ENCODE measurements at places on chromosomes 7 and 10.

DNA sequence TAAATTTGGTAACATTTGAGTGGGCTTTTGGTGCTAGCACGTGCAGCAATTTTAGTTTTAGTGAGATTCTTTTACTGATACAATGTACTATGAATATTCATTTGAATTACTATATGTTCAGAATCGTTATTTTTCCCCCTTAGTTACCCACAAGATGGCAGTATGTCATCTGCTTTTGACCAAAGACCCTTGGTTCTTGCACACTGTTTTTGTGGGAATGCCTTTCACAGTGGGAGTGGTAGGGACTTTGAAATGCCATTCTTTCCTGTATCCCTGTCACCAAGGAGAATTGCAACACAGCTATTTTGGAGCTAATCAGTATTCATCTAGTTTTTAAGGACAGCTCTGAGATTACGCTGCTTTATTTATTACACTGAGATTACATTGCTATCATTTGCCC lies 40.6 kb downstream of the SEC23IP start:
- DNase-seq: no peak

GRCh38 chr7:110775046-110775445 lies 315.9 kb upstream of the LRRN3 start:
- DNase-seq: no peak

- no peak for DNase-seq
Measured at GRCh38 chr10:122660696-122661095, 39.0 kb downstream of the C10orf120 start.

GRCh38 chr10:58813573-58813972 lies 300.9 kb downstream of the BICC1 start:
- no peak for DNase-seq

DNA sequence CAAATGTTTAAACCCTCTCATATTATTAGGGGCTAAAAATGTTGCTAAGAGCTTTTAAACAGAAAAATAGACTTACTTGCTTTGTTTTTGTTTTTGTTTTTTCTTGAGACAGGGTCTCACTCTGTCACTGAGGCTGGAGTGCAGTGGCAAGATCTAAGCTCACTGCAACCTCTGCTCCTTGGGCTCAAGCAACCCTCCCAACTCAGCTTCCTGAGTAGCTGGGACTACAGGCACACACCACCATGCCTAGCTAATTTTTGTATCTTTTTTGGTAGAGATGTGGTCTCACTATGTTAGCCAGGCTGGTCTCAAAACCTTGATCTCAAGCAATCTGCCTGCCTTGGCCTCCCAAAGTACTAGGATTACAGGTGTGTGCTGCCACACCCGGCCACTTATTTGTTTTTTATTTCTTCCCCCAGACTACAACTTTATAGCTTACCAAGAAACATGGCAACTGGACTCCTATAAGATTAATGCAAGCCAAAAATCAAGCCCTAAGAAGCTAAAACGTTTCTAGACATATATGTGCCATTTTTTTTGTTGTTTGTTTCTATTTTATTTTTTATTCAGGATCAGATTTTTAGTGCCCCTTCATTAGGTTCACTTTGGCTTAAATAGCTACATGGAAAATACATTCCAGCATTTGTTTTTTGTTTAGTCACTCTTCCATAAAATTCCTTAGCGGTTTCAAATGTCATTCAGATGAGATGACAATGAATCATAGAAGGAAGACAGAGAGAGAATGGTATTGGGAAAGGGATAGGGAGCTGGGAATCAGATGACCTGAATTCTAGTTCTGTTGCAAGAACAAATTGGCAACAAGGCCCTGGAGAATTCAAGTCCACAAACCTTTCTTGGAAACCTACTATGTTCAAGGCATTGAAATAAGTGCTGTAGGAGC lies 163.4 kb upstream of the MKLN1 start:
- no peak for DNase-seq

GRCh38 chr10:86952106-86952505 lies 5.3 kb downstream of the MMRN2 start:
- no peak for DNase-seq

- no peak for DNase-seq
Measured at GRCh38 chr7:2983586-2983985, 60.1 kb downstream of the CARD11 start.

GRCh38 chr10:78337646-78338391 lies 304.2 kb downstream of the RPS24 start:
- DNase-seq: no peak

GRCh38 chr10:101892782-101893391 lies 49.3 kb upstream of the KCNIP2 start:
- DNase-seq: no peak

- DNase-seq: no peak
Measured at GRCh38 chr10:17764142-17764541, 12.1 kb downstream of the TMEM236 start.

- no peak for DNase-seq
Measured at GRCh38 chr10:48973065-48973464, 33.4 kb upstream of the LRRC18 start.

GRCh38 chr7:25694211-25694610 lies 457.8 kb upstream of the NFE2L3 start:
- no peak for DNase-seq

DNA sequence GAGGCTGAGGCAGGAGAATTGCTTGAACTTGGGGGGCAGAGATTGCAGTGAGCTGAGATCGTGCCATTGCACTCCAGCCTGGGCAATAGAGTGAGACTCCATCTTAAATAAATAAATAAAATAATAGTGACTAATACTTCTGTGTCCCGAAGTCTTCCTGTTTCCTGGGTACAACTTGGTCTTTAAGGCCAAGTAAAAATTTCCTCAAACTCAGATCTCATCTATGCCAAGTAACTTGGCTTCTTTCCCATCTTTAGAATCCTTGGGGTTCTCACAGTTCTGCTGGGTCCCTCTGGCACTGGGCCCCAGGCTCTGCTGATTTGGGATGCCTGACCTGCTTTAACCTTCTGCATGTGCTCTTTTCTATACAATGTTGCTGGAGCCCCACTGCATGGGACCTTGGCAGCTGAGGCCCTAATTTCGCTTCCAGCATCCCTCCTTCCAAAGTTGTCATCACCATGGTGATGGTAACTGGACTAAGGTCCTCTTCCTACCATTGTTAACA lies 22.7 kb upstream of the AKR1B10 start:
- DNase-seq: no peak

DNA sequence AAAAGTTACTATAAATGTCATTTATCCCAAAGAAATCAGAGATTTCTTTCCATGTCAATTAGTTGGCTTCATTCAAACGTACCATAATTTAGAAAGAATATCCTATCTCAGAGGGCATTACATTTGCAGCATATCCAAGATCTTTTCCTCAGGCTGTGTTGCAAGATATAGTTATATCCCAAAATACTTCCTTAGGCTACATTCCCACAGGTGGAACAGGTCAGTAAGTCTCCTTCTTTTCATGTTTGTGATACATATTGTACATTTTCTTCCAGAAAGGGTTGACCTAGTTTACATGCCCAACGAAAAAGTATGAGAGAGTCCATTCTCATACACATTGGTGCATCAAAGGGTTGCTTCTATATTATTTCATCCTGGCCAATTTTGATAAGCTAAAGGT lies 26.9 kb upstream of the VWA2 start:
- no peak for DNase-seq

- no peak for DNase-seq
Measured at GRCh38 chr10:112904000-112904399, 46.0 kb upstream of the TCF7L2 start.

GRCh38 chr7:1919539-1920265 lies 249.6 kb downstream of the ELFN1 start:
- DNase-seq: no peak

DNA sequence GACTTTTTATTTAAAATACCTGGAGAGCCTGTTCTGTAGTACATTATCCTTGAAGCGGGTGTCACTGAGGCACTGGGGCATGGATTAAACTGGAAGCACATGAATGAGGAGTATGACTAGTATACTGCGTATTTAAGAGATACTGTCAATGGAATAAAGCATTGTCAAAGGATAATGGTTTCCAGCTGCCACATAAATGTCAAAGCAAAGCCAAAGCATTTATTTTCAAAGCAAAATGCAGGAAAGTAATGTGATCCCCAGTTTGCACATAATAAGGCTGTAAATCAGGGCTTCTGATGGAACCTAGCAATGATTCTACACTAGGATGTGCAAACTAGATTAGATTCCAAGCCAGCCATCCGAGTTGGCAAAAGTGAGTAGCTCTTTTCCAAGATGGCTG lies 240.1 kb downstream of the POU6F2 start:
- no peak for DNase-seq

GRCh38 chr7:39894904-39895303 lies 55.2 kb upstream of the CDK13 start:
- no peak for DNase-seq

- DNase-seq: peak; percentile 40
Measured at GRCh38 chr10:124035928-124036558, 57.4 kb downstream of the CHST15 start.

DNA sequence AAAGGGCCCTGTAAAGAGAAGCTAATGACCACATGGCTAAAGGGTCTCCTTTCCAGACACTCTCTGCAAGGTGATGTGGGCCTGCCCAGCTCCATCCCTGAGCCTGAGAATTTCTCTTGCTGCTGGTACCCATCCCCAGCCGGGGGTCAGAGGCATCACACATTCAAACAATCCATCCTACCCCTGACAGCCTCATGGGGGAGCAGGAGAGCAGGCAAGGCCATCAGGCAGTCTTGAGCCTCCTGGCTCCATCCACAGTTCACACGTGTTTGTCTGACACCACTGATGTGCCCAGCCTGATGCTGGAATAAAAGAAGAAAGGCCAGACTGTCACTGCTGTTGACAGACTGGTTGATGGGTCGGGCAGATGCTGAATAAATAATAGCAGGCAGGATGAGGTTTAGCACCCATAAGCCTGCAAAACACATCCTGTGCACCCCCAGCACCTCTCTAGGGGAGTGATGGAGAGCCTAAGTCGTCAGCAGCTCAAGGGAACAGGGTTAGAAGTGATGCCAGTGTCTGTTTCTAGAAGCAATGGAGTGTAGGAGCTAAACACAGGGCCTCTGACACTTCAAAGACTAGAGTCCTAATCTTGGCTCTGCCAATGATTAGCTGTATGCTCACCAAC lies 43.5 kb downstream of the TLL2 start:
- peak; percentile 10 for DNase-seq

DNA sequence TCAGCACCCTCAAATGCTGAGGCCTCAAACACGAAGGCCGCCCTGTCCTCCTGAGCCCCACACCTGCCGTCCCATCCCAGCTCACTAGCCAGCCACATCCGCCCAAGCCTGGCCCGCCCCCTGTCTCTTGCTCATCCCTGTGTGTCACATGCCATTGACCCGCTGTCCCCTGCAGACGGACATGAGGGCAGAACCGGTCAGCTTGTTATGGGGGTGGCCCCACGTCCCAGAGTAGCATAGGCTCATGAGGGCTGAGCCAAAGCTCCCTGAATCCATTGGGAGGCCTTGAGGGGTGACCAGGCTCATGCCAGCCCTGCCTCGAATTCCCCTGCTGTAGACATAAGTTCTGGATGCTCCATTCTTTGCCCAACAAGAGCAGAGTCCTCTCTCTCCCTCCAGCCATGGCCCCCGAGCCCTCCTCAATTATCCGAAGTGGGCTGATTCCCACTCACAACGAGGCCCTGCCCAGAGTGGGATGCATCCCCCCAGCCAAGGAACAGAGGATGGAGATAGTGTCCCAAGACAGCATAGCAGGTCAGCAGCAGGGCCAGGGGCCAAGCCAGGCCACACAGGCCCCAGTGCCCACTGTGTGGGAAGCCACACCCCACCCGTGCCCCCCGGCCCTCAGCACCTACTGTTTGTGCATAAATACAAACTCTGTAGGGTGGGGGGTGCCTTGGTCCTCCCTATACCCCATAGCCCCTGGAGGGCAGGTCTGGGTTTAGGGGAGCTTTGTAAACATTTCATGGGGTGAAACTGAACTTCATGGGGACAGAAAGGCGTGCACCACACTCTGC lies 42.1 kb downstream of the EBF3 start:
- no peak for DNase-seq

DNA sequence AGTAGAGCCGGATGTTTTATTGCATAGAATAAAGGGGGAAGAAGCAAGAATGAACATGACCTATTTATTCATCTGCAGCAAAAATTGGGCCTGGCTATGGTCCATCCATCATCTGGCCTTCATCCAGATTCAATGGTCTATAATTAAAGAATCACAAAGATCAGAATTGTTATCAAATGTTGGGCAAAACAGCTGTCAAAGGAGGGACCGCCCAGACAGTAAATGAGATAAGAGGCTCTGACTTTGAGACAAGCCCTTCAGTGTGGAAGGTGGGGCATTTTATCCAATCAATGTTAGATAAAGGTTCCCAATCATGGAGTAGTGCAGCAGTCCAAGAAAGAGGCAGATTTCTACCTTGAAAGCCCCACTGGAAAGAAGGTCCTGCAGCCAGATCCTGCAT lies 153.5 kb downstream of the PARD3 start:
- DNase-seq: no peak
